ENCODE measurements at places on chromosomes 16 and 17. TPM values are rescaled to one million over a fixed set of nuclear protein-coding genes. Genes with fewer than 3 reads are reported as not detected.

The MXRA7 gene
- total RNA-seq, result 5.0 TPM

The CCDC57 gene
- 76.6 TPM for total RNA-seq

The CDRT15 gene
- not detected for total RNA-seq

The KCNH6 gene
- total RNA-seq, result not detected

The NEK8 gene
- 7.5 TPM for total RNA-seq

The BIRC5 gene
- 2.7 TPM for total RNA-seq

The CHRNE gene
- total RNA-seq, result 3.8 TPM

The SYCE1L gene
- total RNA-seq, result 15.8 TPM

The TBC1D3E gene
- not detected for total RNA-seq

The SPIRE2 gene
- total RNA-seq, result 0.35 TPM

The ZG16 gene
- total RNA-seq, result not detected

The CCL4L2 gene
- total RNA-seq, result not detected

The ZSCAN10 gene
- 0.81 TPM for total RNA-seq

The HOXB7 gene
- 2.1 TPM for total RNA-seq

The TERB1 gene
- total RNA-seq, result 0.20 TPM

The CDH1 gene
- total RNA-seq, result 4.6 TPM

The MYH3 gene
- 7.9 TPM for total RNA-seq

The CMC2 gene
- total RNA-seq, result 78.1 TPM

The IKZF3 gene
- 146 TPM for total RNA-seq

The PHKB gene
- total RNA-seq, result 96.6 TPM

The KRT39 gene
- not detected for total RNA-seq

The TBC1D3G gene
- total RNA-seq, result not detected

The CDR2L gene
- total RNA-seq, result not detected

The MSLN gene
- total RNA-seq, result not detected
